RWPE1 (cell line): ENCODE measurements at places on chromosomes 2 and 18.

DNA sequence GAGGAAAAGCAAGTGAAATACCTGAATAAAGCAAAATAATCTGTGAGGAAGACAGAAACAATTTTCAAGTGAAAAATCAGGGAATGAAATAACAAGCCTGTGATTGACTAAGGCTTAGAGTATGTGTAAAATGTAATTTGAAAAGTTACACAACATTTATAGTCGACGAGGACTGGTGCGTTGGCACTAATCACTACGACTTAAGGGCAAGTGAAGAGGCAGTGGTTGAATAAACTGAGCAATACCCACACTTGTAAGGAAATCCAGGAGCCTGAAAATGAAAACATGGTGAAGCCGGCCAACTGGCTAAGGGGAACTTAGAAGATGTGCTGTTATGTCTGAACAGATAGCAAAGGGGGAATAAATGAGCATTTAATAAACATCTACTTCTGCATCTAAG, 13.4 kb downstream of the DOK1 start:
- peak; percentile 74 for DNase-seq

- DNase-seq, result no peak
Measured at GRCh38 chr2:83574614-83575013, 884.5 kb downstream of the SUCLG1 start.

DNA sequence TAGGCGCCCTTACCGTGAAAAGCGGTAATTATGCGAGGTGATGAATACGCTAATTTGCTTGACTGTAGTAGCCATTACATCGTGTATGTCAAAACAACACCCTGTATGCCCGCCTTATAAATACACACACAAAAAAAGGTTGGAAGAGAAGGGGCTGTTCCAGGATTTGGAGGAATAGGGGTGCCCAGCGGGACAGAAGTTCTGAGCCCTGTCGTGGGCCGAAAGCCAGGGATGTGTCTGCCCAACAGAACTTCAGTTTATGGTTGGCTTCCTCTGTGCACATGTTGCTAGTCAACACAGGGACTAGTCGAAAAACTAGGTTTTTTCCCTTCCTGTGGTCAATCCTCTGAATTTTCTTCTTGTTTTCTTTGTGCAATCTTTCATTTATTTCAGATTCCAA, 182.5 kb downstream of the ACKR3 start:
- no peak for DNase-seq

GRCh38 chr2:207141386-207141785, 24.4 kb downstream of the KLF7 start:
- no peak for DNase-seq

DNA sequence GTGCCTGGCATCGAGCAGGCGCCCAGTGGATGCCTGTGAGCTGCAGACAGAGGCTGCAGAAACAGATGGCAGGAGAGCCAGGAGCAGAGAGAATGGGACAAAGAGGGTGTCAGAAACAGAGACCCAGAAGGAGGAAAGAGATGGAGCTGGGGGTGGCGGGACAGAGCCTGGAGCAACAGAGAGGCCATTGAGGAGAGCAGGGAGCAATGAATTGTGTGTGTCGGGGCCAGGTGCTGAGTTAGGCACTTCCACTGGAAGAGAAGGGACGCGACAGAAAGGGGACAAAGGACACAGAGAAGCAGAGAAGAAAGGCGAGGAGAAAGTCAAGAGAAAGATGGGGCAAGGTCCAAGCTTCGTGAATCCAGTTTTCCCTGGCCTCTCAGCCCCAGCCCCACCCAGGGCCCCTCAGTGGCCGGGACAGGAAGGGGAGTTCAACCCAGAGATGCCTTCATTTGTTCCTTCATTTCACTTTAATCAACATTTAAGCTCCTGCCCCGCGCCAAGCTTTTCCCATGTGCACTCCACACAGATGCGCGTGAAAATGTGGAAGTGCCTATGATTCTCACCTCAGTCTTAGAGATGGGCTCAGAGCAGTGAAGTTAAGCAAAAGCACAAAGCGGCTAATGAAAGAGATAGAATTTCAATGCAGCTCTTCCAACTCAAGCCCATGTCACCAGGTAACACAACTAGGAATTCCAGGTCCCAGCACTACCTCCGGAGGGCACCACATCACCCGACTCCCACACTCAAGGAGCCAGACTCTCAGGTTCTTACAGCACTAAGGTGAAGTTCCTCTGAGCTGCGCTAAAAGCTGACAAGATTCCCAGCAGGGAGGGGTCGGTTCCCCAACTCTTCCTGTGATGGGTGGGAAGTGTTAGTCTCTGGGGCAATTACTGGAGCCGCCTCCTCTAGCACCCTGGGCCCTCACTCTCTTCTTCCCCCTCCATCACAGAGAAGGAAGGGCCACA, 55.1 kb downstream of the TNS1 start:
- DNase-seq, result no peak
